ENCODE measurements at places on chromosomes 1 and 21.
A peak's percentile ranks its signal among the peaks of the same experiment; 100 is the strongest.

DNA sequence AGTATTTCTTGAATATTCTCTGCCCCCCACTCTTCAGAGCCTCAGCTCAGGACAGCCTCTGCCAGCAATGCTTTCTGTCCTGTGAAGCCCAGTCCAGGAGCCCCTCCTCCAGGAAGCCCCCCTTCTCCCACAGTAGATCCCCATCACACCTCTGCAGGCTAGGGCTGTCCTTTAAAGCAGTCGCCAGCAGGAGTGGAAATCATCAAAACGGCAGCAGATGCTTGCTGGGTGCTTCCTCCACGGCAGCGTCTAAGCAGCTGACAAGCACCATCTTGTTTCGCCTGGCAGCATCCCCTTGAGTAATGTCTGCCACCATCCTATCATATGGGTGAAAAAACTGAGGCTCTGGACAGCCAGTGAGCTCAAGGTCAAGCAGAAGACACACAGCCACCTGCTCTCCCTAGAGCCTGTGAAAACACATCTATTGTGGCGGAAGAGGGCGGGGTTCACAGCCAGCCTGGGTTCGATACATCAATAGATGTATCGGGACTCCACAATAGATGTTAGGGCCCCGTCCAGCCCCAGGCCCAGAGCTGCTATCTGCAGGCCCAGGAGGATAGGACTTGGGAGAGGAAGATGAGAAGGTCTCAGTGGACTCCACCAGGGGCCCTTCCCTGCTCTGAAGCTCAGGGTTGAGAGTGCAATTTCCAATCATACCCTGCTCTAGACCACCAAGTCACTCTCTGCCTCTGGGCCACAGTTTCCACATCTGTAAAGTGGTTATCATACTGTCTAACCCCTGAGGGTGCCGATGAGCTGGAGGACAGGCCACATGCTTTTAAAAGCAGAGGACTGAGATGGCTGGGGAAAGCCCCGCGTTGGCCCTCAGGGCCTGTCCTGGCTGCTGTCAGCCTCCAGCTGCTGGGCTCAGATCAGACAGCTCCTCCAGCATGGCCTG lies 17.5 kb downstream of the RUNX3 start:
- DNase-seq = no peak

DNA sequence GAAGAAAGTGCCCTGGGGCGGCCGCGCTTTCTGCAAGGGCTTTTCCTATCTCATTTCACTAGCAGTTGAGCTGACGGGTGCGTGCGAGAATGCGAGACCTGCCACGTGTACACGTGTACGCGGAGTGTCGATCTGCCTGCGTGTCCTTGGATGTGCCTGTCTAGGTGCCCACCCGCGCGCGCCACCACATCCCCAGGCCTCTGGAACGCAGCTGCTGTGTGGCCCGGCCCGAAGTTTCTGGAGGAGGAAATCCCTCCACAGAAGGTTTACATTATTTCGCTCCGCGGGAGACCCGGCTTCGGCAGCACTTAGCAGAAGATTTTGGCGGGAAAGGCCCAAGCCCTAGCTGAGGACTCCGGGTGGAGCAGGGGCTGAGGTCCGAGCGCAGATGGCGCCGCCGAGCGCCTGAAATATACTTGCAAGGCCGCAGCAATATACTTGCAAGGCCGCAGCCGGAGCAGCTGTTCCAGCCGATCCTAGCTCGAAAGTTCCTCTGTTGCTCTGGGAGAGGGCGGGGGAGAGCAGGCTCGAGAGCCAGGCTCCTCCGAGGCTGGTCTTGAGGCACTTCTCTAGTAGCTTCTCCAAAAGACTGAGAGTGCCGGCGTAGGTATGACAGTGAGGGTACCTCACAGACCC lies 3.9 kb downstream of the TBX15 start:
- DNase-seq = no peak

DNA sequence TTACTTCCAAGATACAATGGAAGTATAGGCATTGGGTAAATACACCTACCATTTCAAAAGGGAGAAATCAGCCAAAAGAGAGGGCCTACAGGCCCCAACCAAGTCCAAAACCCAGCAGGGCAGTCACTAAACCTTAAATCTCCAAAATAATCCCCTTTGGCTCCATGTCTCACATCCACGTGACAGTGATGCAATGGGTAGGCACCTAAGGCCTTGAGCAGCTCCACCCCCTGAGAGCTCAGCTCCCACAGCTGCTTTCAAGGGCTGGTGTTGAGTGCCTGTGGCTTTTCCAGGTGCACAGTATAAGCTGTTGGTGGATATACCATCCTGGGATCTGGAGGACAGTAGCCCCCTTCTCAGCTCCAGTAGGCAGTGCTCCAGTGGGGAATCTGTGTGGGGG lies 72.5 kb downstream of the UROD start:
- no peak for DNase-seq

- DNase-seq = no peak
These were observed 1.4 kb downstream of the LHX4 start for GRCh38 chr1:180231506-180231921.

DNA sequence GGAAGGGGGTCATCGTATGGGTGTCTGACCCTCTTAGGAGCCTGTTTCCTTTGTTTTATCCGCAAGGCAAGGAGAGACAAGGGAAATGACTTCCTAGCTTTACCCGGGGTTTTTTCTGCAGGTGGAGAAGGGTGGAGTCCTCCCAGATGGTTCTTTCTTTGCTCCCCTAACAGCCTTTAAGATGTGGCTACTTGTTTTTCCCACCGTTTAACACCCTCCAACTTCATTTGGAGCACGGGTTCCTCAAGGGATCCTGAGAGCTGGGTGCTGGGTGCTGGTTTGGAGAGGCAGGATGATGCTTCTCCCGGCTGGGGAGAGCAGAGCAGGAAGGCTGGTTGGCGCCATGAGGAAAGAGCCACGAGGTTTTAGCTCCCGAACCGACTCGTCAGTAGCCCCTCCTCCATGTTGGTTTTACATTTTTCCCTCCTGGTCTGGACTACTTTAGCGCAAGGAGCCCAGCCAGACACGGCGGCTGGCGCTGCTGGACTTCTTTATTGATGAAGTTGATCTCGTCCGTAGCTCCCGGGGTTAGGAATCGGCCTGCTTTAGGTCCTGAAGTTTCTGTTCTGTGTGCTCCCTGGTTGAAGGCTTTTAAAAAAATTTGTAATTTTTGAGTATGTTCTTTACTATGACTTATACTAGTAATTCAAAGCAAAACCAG lies 1.4 kb downstream of the UCK2 start:
- DNase-seq = peak; percentile 61

- DNase-seq = no peak
These were observed 103.8 kb downstream of the TNFSF18 start for GRCh38 chr1:172946814-172947507.

DNA sequence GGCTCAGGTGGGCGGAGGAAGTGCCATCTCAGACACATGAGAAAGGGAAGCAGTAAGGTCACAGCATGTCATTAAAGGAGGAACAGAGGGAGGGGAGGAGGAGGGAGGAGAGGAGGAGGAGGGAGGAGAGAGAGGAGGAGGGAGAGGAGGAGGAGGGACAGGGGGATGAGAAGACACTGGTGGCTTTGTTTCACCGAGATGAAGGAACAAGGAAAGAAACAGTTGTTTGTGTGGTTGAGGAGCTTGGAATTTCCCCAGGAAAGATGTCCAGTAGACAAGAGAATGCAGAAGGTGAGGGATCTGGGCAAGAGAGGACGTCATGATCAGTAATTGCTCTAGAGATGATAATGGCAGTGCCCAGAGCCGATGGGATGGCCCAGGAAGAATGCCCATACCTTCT lies 97.7 kb downstream of the AJAP1 start:
- DNase-seq = no peak

- DNase-seq = no peak
These were observed 331.3 kb upstream of the SNX7 start for GRCh38 chr1:98330224-98330623.

- DNase-seq = no peak
These were observed 6.4 kb downstream of the TSTD1 start for GRCh38 chr1:161032409-161032808.

DNA sequence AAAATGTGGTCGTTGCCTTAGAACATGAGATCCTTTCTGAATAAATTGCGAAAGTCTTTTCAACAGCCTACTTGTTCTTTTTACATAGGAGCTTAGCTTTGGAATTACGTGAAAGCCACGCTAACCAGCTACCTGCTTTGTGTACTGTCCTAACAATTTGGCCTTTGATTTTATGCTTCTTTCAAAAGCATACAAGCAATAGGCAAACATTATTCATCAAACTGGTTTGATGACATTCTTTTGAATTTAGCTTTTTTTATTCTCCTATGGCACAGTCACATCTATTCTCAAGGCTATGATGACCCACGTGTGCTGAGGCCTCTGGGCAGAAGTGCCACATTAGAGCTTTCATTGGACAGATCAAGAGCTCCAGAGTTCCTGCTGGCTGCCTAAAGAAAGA lies 178.0 kb upstream of the DPT start:
- DNase-seq = no peak

- no peak for DNase-seq
These were observed 19.0 kb upstream of the VCAM1 start for GRCh38 chr1:100700586-100700985.

DNA sequence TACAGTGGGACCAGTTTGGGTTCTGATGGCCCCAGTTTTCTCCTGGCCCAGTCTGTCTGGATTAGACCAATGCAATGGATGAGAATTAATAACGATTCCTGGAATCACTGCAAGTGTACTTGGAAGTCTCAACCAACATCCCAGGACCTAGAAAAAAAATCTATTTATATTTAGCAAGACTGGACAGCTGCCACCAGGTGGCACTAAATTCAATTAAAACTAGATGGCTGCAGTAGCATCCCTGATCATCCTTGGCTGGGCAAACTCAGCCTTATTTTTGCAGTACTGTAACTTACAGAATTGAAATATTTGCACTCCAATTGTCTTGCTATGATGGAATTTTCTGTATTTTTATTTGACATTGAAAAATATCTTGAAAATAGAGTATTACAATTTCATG lies 165.7 kb downstream of the NCAM2 start:
- DNase-seq = no peak

- DNase-seq = no peak
These were observed 418.5 kb upstream of the RUNX1 start for GRCh38 chr21:35467566-35467965.

DNA sequence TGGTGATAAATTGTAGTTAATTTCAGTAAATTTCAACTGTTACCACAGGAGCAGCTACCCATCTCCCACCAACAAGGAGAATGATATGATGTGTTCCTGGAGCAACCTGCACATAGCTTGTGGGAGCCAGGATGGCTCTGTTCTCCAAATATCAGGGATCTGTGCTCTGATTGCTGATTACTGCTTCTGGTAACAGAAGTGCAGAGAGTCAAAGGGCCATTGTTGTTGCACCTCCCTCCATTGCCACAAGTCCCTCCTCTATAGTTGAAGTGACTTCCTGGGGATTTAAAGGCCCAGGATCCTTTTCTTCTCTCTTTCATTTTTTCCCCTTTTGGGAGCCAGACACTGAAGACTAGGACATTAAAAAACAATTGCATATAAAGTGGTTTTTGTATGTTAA lies 51.6 kb upstream of the HPDL start:
- DNase-seq = no peak

GRCh38 chr1:39689635-39690034 lies 1.6 kb downstream of the HPCAL4 start:
- DNase-seq = no peak

- DNase-seq = no peak
These were observed 26.1 kb downstream of the NADK start for GRCh38 chr1:1752190-1752589.

GRCh38 chr1:22359427-22359826 lies 92.2 kb upstream of the ZBTB40 start:
- no peak for DNase-seq

GRCh38 chr1:70554341-70554740 lies 143.3 kb downstream of the CTH start:
- DNase-seq = no peak

DNA sequence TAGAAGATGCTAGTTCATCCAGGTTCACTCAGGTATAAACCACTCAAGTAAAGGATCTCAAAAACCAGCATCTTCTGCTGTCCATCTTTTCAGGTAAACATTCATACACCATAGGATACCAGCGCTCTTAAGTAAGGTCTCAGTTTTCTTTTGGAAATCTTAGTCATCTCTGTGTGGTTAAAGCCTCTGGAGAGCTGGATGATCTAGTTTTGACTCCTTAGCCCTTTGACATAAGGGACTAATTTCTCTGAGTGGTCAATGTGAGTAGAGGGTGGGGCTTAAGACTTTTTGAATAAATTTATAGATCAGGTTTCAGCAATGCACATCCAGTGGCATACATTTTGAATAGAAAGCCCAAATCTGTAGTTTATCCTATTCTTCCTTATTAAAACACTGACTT lies 92.3 kb downstream of the CTH start:
- no peak for DNase-seq

DNA sequence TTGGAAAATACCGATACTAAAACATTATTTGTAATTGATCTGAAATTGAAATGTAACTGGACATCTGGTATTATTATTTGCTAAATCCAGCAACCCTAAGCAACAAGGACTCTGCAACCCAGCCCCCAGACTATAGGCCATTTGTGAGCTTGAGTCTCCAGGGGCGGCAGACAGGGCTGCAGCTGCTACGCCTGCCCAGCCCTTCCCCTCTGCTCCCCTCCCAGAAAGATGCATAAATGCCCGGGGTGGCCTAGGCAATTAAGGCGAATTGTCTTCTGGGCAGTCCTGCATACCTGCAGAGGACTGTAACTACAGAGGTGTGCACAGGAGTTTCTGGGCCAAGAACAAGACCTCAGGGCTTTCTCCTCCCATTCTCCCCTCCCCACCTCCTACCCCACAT lies 41.2 kb upstream of the LBR start:
- no peak for DNase-seq

DNA sequence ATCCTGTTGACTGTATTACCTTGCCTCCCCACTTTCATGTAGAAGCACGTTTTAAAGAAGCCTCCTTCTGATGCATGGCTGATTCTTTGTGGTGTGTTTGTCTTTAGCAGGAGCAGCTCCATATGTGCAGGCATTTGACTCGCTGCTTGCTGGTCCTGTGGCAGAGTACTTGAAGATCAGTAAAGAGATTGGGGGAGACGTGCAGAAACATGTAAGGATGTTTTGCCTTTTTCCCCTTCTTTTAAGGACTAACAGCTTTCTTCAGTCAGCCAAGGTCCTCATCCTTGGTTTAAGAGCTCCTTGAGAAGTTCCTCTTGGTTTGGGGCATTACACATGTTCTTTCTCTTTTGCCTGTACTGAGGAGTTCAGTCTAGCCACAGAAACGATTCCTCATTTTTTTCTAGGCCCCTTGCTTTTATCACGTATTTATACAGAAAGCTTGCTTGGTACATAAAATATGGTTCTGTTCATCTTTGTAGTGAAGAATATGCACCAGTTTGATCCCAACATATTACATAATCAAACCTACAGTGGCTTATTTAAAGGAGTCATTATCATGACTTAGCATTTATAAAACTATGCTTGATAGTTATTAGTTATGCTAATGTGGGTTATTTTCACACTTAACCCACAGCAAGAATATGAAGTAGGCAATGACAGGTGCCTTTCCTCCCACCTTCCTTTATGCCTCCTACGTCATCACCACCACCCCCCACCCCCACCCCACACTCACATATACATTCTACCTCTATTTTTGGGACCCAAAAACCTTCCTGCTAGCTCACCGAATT lies 19.6 kb downstream of the CAP1 start:
- no peak for DNase-seq

- DNase-seq = no peak
These were observed 262.6 kb upstream of the SGIP1 start for GRCh38 chr1:66271216-66271903.

- no peak for DNase-seq
These were observed 48.5 kb downstream of the SCCPDH start for GRCh38 chr1:246772686-246773085.

- DNase-seq = no peak
These were observed 11.2 kb upstream of the SRARP start for GRCh38 chr1:15992582-15993500.

Measured in NCI-H187 treated with DMSO at 0.1 percent for 48 hours (cell line).